Lung microvascular endothelial cell (primary cell): ENCODE measurements at places on chromosomes 4 and X.

DNA sequence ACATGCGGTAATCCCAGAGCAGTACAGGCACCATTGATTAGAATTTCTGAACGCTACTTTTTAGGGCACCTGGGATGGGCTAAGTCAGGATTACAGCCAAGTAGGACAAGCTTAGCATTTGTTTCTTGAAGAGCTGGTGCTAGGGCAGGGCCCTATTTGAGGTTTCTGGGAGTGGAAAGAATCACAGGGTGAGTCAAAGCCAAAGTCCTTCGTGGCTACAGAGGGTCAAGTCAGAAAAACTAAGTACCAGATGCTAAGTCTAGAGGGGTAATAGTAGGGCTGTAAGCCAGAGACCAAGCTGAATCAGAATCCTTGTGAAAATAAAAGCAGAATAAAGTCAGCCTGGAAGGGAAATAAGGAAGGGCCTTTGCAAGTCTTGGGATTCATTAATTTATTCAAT lies 448.6 kb downstream of the ZIC3 start:
- DNase-seq, result no peak

- DNase-seq, result no peak
Measured at GRCh38 chr4:134298313-134298712, 96.7 kb upstream of the PABPC4L start.

DNA sequence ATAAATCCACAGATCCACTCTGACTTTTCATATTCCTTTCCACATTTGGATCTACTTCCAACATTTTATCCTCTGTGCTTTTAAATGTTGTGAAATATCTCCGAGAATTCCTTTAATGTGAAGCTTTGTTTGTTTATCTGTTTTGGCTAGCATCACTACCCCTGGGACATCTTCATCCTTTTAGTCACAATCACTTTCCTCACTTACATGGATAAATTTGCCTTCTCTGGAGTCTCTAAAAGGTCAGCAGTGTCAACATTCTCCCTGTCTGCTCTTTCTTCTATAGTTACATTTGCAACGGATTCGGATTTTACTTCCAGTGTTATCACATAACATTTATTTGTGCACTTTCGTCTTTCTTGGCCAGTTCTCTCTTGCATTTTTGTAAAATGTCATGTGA lies 34.2 kb upstream of the LRAT start:
- no peak for DNase-seq

DNA sequence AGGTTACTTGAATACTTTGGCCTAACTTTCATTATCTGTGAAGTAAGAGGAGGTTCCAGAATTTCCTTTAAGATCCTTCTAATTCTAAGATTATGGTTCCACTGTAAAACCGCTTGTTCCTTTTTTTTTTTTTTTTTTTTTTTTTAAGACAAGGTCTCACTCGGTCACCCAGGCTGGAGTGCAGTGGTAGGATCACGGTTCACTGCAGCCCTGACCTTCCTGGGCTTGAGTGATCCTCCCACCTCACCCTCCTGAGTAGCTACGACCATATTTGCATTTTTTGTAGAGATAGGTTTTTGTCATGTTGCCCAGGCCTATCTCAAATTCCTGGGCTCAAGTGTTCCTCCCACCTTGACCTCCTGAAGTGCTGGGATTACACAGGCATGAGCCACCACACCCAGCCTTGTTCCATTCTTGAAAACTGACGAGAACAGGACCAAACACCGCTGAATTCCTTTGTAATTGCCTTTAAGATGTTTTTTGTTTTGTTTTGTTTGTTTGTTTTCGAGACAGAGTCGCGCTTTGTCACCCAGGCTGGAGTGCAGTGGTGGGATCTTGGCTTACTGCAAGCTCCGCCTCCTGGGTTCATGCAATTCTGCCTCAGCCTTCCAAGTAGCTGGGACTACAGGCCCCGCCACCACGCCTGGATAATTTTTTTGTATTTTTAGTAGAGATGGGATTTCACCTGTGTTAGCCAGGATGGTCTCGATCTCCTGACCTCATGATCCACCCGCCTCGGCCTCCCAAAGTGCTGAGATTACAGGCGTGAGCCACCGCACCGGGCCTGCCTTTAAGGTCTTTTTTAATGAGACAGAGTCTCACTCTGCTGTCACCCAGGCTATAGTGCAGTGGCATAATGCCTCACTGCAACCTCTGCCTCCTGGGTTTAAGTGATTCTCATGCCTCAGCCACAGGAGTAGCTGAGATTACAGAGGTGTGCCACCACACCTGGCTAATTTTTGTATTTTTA lies 6.8 kb downstream of the PDS5A start:
- no peak for DNase-seq

- no peak for DNase-seq
Measured at GRCh38 chr4:47526281-47526680, 41.2 kb downstream of the ATP10D start.

DNA sequence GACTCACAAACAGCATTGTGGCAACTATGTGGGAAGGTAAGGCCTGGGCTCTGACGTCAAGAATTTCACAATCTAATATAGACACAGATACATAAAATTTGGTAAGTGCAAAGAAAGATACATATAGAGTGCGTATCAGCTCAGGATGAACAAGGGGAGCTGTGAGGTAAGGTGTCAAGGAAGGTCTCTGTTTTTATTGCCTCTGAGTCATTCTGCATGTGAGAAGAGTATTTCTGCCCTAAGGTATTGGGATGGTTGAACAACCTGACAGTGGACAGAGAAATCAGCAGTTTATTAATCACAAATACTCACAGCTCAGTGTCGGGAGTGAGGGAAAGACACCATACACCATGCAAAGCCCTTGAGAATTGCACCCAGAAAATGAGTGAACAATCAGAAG lies 89.8 kb downstream of the COMMD8 start:
- no peak for DNase-seq

DNA sequence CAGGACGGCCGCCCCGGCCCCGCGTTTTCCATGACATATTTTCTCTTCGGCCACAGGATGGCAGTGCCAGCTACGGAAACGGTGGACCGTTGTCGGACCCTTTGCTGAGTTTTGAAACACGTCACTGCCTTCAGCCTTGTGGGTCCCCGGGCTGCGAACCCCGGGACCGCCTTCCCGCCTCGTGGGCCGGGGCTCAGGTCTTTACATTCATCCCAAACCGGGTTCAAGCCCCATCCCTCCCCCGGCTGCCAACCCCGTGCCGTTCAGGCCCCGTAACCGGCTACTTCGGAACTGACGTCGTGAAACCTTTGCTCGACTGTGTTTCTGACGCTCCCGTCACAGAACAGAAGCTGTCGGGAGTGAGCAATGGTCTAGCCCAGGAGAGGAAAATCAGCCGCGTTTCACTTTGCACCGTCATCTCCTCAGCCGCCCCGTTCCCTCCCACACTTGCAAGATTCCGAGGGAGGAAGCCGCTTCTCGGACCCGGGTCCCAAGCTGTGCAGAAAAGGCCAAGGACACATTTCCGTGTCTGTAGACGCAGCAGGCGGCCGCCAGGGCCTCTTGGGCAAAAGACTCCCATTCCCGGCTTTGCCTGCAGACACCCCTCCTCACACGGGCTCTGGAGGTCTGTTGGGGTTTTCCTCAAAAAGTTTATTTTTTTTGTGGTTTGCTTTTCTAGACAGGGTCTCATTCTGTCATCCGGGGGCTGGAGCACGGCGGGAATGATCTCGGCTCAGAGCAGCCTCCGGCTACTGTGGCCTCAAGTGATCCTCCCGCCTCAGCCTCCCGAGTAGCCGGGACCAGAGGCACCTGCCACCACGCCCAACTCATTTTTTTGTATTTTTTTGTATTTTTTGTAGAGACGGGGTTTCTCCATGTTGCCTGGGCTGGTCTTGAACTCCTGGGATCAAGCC lies 41.4 kb upstream of the PPP2R3B start:
- peak; percentile 12 for DNase-seq

DNA sequence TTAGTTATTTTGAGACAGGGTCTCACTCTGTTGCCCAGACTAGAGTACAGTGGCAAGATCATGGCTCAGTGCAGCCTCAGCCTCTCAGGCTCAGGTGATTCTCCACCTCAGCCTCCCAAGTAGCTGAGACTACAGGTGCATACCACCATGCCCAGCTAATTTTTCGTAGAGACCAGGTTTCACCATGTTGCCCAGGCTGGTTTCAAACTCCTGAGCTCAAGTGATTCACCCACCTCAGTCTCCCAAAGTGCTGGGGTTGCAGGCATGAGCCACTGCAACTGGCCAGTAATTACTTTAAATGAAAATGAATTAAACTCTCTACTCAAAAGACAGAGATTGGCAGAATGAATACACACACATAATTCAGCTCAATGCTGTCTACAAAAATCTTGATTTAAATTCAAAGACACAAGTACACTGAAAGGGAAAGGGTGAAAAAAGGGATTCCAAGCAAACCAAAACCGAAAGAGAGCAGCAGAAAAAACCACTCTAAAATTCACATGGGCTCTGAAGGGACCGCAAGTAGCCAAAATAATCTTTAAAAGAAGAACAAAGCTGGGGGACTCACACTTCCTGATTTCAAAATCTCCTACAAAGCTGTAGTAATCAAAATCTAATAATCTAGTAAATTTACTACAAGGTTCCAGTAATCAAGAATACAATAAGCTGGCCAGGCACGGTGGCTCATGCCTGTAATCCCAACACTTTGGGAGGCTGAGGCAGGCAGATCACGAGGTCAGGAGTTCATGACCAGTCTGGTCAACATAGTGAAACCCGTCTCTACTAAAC lies 11.8 kb upstream of the SPON2 start:
- DNase-seq, result no peak

DNA sequence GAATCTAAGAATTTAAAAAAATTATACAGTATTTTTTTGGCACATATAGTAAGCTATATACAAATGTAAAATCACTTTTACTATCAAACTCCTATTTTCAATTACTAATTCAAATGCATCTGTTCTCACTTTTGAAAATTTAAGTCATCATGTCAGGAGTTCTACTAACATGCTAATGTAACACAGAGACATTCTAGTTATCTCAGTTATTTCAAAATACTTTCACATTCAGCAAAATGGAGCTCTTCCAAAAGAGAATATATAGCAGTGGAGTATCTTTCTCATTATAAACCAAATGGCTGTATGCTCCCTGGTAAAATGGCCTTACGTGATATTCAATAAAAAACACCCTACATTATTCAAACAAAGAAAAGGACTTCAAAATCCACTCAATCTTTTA lies 42.3 kb downstream of the RFC1 start:
- no peak for DNase-seq

- no peak for DNase-seq
Measured at GRCh38 chr4:2619459-2619858, 83.0 kb downstream of the FAM193A start.

DNA sequence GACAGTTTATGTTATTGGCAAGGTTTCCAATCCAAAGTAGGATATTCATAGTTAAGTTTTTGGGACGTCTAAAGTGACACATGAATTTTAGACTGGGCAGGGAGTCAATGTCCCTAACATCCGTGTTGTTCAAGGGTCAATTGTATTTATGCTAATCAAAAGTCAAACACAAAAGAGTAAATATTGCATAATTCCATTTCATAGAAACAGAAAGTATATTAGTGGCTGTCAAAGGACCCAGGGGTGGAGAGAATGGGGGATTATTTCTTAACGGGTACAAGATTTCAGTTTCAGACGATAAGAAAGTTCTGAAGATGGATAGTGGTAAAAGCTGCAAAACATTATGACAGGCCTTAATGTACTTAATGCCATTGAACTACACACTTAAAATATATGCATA lies 971.8 kb upstream of the AGA start:
- DNase-seq, result no peak

DNA sequence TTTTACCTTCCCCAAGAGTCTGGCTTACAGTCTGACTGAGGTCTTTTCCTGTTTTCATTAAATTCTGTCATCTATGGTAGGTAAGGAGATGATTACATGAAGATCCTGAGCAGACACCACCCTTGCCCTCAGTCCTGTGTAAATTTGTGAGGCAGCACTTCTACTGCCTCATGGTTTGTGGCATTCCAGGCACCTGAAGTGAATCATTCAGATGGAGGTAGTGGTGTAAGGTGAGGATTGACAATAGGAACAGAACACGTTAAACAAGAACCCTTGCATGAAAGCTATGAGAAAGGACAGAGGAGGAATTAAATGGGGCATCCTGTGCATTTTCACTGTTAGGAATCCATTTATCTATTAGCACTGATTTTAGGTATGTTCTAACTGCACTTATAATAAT lies 618.6 kb downstream of the TLL1 start:
- no peak for DNase-seq

DNA sequence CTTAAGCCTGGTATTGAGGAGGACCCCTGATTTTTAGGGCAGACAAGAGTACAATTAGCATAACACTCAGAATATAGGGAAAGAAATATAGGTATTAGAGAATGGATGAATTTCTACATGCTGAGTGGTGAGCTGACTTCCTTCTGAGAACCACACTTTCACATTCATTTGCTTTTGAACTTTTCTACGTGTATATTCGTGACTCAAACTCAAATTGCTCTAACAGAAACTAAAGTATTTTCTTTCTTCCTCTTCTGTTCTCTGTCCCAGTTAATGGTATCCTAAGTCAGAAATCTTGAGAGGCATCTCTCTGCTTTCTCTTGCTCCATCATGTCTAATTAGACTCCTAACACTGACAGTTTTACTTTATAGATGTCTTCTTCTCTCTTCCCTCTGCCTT lies 103.2 kb upstream of the CITED1 start:
- no peak for DNase-seq

DNA sequence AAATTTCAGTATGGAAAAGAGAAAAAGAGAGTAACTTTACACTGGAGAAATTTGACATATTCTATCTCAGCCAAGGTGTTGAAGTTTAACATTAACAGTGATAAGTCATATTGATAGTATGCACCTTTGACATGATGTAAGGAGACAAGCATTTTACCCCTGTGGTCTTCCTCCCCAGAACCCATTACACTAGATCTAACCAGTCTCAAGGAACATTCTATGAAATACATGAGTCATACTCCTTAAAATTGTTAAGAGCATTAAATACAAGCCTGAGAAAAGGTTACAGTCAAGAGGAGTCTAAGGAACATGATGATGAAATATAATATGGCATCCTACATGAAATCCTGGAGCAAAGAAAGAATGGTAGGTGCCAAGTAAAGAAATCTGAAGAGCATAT lies 1151.3 kb upstream of the IGFBP7 start:
- DNase-seq, result no peak

DNA sequence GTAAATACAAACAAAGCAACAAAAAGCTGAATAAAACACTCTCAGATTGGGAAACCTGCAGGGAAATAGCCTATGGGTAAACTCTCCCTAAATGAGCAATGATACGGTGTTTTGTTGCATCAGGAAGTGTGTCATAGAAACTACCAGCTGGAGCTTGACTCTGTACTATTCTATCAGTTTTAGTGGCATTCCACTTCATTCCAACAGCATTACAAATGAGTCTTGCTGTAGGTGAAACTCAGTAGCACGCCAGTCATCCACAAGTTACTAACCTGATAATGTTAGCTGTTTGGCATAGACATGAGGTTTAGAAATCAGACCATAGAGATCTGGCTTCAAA lies 24.9 kb downstream of the FGFBP1 start:
- peak; percentile 76 for DNase-seq

DNA sequence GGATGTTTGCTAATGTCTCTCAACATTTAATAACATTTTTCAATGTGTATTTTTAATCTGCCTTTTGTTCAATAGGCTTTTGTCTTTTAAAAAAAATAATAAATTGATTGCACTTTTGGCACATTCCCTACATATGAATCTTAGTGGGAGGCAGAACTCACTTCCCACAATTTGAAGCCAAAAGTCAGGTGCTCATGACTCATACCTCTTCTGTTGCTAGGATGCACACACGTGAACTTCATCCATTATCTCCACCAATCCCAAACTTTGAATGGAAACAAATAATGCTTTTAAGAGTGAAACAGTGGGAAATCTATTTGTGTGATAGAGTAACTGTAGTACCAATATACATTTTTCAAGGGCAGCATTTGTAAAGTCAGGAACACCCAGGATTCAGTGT lies 260.5 kb downstream of the IQCM start:
- no peak for DNase-seq
